ENCODE measurements at places on chromosomes 3 and 15.

GRCh38 chr15:28114721-28115622 is 15.9 kb upstream of the OCA2 start:
- DNase-seq: no peak

- no peak for DNase-seq
Measured at GRCh38 chr3:104069114-104069513, 1297.6 kb upstream of the ALCAM start.

GRCh38 chr3:172258624-172259023 is 189.6 kb downstream of the GHSR start:
- DNase-seq: no peak

DNA sequence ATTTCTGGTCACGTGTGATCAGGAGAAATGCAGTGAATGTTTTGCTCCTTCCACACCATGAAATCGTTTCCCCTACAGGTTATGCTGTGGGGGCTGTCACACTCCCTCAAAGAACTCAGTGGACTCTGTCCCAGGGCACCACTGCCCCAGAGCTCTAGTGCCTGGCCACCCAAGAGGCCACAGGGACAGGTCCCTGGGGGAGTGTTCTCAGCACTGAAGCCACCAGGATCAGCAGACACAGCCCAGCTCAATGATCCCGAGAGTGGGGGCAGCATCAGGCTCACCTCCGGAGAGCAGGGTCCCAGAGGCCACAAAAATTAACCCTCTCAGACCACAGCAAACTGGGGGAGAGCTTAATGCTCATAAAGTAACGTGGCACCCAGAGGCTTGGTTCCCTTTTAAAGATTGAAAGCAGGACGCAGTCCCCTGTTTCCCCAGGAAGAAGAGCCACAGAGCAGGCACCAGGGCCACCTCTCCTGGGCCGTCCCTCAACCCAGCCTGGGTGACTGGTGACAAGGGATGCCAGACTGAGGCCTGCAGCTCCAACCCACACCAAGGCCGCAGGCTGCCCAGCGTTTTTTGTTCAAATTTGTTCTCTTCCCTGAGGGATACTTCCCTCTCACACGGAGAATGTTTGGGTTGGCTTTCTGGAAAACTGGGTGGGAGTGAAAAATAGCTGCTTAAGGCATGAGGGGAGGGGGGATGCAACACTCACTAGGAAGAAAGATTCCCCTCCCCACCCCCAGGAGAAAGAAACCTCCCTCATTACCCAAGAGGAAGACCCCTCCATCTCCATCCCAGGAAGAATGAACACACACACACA is 123.3 kb upstream of the IGF1R start:
- no peak for DNase-seq

DNA sequence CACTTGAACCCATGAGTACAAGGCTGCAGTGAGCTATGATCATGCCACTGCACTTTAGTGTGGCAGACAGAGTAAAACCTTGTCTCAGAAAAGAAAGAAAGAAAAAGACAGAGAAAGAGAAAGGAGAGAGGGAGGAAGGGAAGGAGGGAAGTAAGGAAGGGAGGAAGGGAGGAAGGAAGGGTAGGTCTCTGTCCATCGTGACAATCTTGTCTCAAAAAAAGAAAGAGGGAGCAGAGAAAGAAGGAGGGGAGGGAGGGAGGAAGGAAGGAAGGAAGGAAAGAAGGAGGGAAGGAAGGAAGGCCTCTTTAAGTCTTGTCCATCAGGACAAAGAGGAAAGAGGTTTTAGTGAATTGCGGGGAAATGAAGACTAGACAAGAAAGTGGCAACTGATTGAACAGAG is 122.2 kb downstream of the ETFA start:
- no peak for DNase-seq

GRCh38 chr3:42052484-42053351 is 38.4 kb upstream of the TRAK1 start:
- no peak for DNase-seq

GRCh38 chr3:111070772-111071256 is 802 bp upstream of the NECTIN3 start:
- DNase-seq: no peak
